ENCODE measurements at places on chromosomes 2 and 18.

DNA sequence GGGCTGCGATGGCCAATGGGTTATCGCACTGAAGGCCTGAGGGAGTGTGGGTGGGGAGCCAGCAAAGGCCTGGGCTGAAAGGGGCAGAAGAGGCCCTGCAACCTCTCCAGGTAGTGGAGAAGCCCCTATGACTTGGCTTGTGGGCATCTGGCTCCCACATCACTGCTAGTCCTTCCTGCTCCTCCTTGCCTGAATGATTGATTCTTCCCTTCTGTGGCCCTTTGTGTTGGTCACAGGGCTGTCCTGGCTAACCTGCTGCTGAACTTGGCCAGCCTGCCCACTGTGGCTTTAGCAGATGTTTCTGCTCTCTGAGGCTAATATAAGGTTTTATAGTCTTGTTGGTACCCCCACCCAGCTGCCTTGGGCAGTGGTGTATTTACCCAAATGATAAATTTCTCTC is 136.2 kb upstream of the ALPP start:
- no peak for DNase-seq

DNA sequence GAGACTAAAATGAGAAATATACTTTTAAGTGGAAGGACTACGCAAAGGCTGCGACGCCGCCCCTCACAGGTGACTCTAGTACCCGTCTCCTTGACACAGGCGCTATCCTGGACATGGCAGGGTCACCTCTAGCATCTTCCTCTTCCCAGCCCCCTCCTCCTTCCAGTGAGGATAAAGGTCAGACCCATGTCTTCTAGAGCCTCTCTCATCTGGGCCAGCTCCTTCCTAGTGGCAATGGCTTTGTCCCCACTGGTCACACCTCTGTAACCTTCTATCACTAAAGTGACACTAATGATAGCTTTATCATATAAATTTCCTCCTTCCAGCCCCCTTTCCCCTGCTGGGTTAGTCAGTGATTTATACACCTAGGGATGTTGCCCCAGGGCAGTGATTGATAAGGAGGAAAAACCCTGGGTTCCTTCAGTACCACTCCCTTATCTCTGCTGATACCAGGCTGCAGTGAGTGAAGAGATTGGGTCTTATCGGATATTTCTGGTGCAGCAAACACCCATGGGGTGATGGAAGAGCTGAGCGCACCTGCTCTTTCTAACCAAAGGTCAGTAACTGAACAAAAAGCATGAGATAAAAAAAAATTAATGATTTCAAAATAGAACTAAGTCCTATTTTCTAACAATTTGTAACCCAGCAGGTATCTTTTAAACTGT is 62.0 kb upstream of the FZD5 start:
- DNase-seq: no peak

GRCh38 chr18:3233433-3234168 is 13.8 kb upstream of the MYOM1 start:
- DNase-seq: no peak

DNA sequence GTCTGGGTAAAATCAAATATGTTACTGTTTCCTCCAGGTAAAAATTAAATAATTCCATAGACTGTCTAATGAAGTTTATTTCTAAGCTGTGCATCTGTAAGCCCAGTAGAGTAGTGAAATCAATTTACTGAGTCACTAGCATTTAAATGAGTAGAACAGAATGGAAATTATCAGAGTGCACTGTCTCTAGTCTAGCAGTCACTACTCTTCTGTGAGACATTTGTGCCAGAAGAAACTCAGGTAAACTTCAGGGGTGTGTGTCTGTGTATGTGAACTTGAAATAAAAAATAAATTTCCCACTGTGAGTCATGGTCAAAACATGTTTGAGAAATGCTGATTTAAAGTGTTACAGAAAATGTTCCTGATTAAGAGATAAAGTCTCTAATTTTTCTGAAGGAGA is 146.4 kb downstream of the RIF1 start:
- DNase-seq: no peak

GRCh38 chr18:6764382-6764781 is 34.9 kb downstream of the ARHGAP28 start:
- no peak for DNase-seq

GRCh38 chr2:5454051-5454390 is 238.2 kb upstream of the SOX11 start:
- DNase-seq: no peak
